ENCODE measurements at places on chromosomes 16 and 17. TPM values are rescaled to one million over a fixed set of nuclear protein-coding genes. Genes with fewer than 3 reads are reported as not detected.

The ADAD2 gene
- polyA plus RNA-seq: not detected

The TNFRSF17 gene
- polyA plus RNA-seq: 35.5 TPM

The KRTAP9-2 gene
- not detected for polyA plus RNA-seq

The RASD1 gene
- polyA plus RNA-seq: 0.27 TPM

- H3K36me3 ChIP-seq: no peaks in the 10 kb centered on the region
- no peak overlapping the region for H3K4me3 ChIP-seq
- DNase-seq: no peak
Observed at GRCh38 chr16:72247821-72248253, 75.9 kb upstream of the PMFBP1 start.

The SCIMP gene
- polyA plus RNA-seq: 80.4 TPM
